ENCODE measurements at places on chromosomes 2 and 18.

DNA sequence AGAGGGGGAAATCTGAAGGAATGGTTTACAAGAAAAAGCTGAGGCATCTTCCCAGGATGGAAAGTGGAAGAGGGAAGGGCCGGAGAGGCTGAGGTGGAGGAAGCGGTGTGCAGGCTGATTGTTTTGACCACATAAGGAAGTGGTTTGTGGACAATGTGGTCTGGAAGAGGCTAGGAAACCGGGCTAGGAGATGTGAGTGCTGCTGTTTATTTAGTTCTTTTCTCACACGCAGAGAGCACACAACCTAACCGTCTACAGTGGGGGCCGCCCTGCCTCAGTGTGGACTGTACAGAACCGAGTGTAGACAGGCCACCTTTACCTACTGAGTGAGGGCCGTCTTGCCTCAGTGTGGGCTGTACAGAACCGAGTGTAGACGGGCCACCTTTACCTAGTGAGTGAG lies 251.7 kb upstream of the PXDN start:
- DNase-seq = no peak

DNA sequence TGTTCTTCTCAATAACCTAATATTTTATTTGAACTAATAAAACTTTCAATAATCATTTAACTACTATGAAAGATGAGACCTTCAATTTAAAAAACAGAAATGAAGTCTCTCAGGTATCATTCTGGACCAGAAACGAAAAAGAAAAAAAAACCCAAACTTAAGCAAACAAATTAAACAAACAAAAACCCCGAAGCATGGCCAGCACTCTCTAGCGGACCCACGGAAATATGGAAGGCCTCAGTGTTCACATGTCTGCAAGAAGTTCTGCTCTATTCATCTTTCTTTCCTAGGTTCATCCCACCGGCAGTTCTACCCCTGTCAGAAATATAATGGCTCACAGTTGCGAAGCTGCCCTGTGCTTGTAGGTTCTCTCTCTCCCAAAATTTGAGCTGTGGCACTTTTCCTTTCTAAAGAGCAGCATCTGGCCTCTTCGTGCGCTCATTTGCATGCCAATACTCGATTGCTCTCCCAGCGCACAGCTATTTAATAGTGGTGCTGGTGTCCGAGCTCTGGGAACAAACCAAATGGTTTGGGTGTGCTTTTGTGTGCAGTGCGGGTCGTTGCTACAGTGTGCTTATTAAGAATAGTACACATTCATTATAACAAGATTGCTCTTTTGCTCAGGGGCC lies 129.0 kb upstream of the ZEB2 start:
- no peak for DNase-seq

DNA sequence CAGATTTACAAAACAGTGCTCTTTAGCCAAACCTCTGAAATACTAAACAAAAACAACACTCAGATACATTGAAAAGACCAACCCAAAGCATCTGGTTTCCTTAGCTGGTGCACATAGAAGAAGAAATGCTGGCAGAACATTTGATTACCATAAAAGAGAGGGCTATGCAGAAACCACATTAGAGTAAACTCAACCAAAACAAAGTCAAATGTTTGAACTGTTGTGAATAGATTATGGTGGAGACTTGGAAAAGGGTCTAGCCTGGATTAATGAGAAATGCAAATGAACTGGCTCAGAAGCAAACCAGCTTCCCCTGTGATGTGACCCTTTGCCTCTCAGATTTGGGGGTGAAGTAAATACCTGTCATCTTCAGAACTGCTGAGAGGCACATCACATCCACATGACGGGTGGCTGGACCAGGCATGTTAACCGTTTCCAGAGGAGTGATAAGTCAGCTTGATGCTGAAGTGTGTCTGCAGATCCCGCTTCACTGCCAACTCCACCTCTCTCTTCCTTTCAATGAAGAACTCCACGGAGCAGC lies 153.0 kb downstream of the NRP2 start:
- no peak for DNase-seq

DNA sequence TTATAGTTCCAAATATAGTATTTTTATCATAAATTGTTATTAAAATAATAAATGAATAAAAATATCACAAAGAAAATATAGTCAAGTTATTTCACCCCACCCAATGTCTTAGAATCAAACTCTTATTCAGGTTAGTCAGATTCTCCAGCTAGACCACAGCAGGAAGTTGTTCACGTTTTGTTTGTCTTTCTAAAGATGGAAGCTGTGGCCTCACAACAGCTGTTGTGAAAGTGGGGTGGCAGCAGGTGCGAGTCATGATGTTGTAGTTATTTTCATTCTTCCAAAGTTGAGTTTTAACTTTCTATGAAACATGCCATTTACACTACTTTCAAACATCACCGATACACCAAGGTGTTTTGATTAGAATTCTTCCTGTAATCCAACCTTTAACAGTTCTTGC lies 272.9 kb downstream of the SLC8A1 start:
- DNase-seq = no peak

GRCh38 chr18:13465124-13465446 lies 246.5 kb downstream of the LDLRAD4 start:
- DNase-seq = no peak

DNA sequence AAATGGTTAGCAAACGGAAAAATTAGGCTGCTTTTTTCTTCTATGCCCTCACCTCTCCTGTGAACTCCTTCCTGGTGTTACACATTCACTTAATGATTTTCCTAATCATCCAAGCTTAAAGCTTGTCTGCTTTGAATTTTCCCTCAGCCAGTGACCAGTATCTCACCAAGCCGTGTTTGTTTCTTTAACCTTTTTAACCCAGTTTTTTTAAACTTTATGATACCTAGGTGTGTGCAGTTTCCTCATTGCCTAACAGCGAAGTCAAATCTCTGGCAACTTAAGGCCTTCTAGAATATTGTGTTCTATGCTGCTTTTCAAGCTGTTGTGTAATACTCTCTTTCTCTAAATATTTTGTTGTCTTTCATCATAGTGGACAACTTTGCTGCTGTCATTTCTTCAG lies 113.0 kb downstream of the PIK3C3 start:
- DNase-seq = no peak

GRCh38 chr2:162086904-162087303 lies 12.9 kb upstream of the DPP4 start:
- DNase-seq = no peak

DNA sequence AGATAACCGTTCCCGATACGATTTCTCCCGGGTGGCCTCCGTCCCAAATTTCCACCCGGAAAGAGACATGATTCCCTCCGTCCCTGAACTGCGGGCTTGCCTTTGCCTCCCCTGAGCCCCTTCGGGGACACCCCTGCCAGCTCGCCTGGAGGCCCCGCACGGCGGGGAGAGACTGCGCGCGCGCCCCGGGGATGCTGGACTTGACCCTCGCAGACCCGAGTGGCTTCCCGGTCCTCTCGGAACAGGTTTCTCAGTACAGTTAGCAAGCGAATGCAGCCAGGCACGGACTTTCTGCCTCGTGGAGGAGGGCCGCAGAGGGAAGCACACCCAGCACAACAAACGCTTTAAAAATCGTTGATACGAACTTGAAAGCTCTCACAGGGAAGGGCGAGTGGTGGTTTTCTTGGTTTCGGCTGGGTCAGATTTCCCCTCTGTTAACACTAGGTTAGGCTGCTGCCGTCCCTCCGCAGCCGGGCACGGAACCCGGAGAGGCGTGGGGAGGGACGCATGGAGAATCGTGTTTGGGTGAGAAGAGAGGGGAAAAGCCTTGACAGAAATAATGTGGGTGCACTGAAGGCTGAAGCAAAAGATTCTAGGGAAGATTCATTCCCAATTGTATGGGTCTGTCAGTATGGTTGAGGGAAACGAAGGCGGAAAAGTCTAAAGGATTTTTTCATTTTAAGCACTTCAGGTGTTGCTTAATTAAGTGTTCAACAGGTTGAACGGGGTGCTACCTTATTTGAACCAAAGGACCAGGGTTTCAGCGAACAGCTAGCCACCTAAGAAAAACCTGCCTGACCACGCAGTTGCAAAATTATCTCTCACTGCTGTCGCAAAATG lies 916 bp downstream of the TNFRSF11A start:
- no peak for DNase-seq

DNA sequence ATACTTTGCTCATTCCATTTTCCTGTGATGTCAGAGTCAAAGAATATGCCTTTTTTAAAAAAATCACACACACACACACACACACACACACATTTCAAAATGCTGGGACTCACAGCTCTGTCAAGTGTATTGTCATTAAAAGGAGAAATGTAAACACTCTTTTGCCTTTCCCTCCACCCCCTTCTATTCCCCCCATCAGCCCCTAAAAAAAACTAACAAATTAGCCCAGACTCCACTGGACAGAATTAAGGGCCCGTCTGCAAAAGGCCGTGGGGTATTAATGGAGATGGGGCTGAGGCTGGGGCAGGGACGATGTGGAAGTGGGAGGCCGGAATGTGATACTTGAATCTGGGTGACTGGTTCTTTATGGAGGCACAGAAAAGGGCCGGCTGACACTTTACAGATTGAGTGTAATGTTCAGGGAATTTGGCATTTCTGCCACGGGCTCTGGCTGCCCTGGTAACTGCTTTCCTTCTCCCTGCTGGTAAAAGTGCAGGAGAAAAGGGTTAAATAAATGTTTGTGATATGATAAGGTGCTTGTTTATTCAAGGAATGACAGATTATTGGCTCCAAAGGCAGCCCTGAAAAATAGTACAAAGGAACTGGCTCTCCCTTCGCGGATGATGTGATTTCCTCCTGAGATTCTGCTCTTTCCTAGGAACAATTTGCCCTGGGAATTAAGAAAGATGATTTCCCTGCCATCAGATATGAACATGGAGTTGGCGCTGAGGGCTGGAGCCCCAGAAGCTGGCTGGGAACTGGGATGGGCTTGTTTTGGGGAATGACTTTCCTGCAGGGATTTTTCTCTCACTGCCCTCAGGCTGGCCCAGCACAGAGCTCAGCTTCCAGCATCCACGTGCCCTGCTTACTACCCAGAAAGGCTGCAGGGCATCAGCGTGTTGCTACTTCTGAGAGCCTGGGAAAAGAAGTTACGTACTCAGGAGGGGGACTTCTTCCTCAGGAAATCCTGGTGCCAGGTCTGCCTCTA lies 52.8 kb upstream of the CTAGE1 start:
- no peak for DNase-seq

DNA sequence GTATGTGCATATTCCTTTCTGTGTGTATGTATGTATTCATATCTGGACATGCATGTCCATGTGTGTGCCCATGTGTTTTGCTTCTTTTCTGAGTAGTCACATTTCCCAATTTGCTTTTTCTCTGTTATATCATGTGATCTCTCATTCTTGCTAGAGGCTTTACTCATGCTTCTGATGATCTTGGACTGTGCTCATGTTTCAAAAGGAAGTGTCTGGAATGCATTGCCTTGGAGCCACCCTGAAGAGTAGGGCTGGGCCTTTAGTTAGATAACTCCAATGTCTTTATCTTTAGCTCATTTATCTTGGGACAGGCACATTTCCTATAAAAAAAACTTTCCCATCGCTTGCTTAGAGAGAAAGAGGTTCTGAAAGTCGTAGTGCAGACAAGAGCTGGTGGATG lies 859.2 kb downstream of the CNTNAP5 start:
- DNase-seq = no peak

DNA sequence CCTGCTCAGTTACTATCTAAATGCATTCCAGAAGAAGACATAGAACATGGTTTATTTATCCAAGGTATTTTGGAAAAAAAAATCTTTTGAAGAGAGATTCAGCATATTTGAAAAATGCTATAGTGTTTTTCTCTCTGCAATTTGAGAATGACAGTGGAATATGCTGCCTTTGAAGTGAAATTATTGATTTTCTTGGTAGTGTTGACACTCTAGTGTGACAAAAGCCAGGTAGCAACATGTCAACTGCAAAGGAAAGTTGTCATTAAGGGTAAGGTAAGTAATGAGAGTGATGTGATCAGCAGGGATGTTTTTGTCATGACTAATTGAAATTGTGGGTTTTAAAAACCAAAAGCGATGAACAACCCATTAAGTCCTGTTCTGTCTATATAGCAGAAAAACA lies 1387.1 kb upstream of the TMEFF2 start:
- no peak for DNase-seq

- no peak for DNase-seq
These were observed 101.9 kb downstream of the NFATC1 start for GRCh38 chr18:79497638-79498081.
